Stimulated activated naive CD4-positive, alpha-beta T cell treated with Interleukin-2 at 50 U/mL for 16 hours (primary cell): ENCODE measurements at places on chromosomes 5 and 9.

- DNase-seq = no peak
Observed at GRCh38 chr5:149007174-149007573, 55.7 kb downstream of the SH3TC2 start.

DNA sequence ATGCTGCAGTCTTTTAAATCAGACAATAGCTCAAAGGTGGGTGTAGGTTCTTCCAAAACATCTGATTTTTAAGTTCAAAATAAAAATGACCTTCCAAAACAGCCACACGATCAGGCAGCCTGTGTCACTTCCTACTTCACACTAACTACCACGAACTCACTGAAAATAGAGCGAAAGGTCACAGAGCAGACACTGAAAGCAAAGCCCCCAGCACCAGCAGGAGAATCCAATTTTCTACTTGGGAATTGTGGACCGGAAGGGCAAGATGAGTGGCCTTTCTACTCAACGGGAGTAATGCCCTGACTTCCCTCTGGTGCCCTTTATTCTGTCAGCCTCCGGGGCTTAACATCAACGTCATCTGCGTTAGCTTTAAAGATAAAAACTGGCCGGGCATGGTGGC is 107.8 kb upstream of the FAM120A start:
- no peak for DNase-seq

DNA sequence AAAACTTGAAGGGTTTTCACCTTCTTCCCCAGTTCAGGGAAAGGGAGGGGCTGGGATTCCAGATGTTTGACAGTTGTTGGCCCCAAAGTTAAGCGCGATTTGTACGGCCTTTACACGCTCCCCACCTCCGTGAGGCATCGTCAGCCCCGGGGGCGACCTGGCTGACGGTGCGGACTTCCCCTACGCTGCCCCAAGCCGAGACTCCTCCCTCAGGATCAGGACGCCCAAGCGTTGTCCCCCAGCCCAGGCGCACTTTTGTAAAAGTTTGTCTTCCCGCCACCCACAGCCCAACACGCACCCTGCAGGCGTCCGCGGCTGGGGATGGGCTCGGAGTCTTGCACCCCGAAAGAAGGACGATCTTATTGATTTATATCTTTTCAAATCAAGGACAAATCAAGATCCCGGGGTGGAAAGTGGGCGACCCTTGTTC is 713 bp downstream of the MOB3B start:
- DNase-seq = peak; percentile 35

DNA sequence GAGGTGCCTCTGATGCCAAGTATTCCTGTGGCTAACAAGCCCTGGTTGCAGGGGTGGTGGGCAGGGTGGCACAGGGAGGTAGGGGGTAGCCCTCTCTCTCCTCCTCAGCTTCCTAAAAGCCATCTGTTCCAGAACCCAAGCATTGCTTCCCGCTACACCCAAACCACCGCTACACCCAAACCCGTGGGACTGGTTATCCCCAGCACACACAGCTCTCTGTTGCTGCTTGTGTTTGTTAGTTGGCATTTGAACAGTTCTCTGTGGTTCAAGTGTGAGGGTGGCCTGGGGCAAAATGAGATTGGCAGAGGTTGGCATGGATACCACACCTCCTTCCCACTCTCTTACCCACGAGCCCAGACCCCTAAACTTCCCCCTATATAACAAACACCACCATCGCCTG is 40.4 kb downstream of the SPARC start:
- DNase-seq = no peak

- DNase-seq = no peak
Observed at GRCh38 chr5:88670461-88670860, 212.5 kb downstream of the MEF2C start.

DNA sequence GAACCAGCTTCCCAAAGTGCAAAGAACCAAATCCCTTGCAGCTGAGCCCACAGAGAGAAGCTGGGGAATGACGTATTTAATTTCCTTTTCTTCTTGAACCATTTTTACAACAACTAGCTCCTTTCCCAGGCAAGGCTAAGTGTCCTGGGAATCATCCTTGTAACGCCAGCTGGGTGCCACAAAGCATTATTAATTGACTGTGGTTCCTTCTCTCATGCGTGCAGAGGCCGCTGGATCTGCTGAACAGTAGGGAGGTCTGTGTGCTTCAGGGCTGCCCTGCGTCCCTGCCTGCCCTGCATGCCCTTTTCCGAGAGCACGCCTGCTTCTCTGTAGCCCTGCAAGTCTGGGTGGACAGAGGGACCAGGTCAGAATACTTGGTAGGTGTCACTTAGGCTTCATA is 124.1 kb upstream of the OTULINL start:
- DNase-seq = no peak

DNA sequence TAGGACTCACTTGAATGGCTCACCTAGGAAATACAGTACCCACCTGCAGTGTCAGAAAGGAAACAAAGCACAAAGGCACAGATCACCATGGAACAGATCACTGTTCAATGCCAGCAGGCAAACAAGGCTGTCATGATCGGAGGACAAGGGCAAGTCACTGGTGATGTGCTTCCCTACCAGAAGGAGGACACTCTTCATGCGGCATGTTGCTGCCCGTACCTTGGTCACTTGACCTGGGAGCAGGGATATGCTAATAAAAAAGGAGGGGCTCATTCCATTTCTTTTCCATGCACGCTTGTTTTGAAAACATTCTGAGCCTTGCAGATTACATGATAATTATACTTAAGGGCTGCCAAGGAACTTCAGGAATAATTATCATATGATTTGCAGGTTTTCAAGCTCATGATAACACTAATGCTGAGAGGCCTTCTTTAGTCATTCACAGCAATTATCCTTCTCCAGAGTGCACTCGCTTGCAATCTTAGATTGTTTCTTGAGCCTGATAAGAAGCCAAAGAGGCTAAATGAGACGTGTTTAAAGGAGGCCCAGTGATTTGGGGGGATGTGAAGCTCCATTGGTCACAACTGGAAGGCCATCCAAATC is 36.1 kb upstream of the STARD4 start:
- no peak for DNase-seq

DNA sequence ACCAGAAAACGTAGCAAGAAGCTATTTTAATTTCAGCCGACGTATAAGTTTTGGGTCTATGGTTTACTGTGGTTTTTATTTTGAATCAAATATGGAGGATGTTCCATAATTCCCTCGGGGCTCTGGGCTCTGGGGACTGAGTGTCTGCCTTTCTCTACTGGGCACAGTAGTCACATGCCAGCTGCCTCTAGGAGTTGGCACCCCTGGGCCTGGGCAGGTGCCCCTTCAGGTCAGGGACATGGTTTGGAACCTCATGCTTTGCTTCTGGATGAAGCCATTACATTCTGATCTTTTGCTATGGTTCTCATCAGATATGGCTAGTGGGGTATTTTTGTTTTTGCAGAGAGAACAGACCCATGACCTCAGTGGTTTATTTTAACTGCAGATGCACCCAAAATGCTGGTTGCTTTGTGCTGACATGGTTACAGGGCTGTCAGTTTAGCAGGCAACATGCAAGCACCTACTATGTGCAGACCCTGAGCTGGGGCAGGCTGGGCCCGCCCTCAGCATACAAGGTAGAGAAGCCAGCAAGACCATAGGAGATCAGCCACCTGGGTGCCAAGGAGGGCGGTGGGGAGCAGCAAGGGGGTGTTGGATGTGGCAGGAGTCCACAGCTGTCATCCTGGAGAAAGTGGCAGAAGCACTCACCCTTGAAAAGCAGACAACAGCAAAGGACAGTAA is 54.5 kb upstream of the PSD2 start:
- DNase-seq = no peak

DNA sequence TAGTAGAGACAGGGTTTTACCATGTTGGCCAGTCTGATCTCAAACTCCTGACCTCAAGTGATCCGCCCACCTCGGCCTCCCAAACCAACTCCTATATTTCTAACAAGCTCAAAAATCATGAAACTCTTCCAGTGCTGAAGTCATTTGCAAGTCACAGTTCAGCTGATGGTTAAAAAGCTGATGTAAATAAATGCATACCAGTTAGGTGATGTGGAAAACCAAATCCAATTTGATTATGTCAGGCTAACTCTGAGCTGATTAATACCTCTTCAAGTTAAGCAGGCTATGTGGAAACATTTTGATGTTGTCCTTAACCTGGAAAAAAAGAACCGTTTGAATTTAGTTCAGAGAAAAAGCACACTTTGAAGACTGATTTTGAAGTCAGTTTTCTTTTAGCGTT is 51.0 kb downstream of the TMEM252 start:
- DNase-seq = no peak

DNA sequence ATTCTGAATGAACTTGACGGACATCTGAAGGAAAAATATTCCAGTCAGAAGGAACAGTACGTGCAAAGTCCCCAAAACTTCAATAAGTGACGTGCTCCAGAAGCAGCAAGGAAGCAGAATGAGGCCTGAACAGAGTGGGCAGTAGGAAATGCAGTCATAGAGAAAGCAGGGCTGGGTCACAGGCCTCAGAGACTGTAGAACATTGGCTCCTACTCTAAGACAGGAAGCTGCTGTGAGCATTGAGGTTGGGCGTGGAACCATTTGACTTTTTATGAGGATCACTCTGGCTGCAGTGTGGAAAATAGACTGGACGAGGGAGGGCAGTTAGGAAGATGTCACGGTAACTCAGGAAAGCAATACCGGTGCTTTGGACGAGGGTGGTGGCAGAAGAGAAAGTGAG is 64.0 kb downstream of the DOCK8 start:
- peak; percentile 44 for DNase-seq

GRCh38 chr9:86730163-86730928 is 217.0 kb downstream of the GAS1 start:
- no peak for DNase-seq

- no peak for DNase-seq
Observed at GRCh38 chr9:135857843-135858242, 49.5 kb downstream of the CAMSAP1 start.

DNA sequence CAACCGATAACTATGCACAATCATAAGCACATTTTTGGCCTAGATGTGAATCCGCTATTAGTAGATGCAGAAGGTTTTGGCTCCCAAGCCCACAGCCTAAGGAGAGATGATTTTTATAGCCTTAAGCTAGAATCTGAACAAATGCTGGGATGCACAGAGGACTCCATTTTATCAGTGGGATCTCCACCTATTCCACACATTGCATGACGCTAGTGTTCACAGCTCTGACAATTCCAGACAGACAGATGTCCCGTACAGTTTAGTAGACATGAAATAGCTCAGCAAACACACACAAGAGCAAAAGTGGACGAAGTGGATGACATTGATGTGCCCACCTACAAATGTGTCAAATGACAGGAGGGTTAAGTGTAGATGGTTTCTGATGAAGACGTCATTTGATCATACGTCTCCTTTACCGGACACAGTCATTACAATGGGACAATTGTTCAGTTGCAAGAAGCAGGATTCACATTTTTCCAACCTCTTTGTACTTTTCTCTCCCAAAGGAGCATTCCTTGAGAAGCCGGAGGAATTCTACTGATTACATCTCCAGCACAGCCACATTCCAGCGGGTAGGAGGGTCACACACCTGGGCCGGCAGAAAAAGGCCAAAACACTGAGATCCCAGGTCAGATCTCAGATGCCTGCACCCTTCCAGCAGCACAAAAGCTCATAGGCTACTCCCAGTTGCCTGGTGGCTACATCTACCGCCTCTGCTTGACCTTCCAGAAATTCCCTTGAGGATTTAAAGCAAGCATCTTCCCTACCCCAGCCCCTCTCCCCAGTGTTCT is 202.4 kb downstream of the SLIT3 start:
- DNase-seq = no peak

DNA sequence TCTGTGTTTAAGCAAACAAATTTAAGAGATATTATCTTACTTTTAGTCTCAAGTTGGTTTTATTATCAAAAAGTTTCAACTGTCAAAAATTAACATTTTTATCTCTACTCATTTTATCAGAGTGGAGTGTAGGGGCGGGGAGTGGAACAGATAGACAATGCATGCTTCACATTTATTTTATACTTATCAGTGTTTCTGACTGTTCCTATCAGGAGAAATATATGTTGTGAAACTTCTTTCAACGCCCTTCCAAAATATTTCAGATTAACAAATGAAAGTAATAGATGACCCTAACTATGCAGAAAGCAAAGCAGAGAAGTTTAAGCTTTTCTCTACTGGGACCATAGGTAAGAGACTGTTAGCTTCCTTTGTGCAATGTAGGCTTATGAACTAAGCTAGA is 44.9 kb upstream of the MAST4 start:
- no peak for DNase-seq

DNA sequence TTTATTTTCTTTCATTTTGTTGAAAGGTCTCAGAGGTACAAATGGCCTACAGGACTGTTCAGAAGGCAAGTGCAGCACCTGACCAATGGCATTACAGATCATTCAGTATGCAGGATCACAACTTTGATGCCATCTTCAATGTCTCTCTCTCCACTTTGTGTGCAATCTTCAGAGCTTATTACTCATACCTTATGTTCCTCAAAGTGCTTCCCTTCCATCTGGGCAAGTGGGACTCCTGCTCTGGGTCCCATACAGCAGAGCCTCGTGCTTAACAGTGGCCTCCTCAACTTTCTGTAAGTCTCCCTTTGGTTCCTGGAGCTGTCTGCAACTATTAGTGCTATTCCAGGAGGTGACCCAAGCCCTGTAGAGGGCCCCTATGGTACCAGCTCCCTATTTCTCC is 358.4 kb upstream of the RPS23 start:
- DNase-seq = no peak

- DNase-seq = no peak
Observed at GRCh38 chr5:148201151-148201550, 1.7 kb upstream of the SPINK6 start.

- DNase-seq = no peak
Observed at GRCh38 chr5:8229551-8229950, 360.6 kb downstream of the MTRR start.

- no peak for DNase-seq
Observed at GRCh38 chr9:91599564-91599963, 175.9 kb upstream of the NFIL3 start.

- no peak for DNase-seq
Observed at GRCh38 chr9:102202126-102202525, 463.7 kb upstream of the GRIN3A start.

DNA sequence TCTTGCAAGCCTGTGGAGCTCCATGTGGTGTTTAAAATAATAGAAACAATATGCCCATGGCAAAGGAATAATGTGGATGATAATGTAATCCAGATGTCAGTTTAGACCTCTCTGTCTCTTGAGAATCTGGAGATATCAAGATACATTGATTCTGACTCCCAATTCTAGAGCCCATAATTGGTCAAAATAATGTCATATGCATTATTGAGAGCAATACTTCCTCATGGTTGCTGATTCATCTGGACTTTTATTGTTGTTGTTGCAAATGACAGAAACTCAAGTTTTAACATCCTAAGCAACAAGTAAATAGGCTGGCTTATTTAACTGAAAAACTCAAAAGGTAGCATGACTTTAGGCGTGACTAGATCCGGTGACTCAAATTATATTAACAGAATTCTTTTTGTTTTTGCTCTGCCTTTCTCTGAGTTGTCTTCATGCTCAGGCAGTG is 152.1 kb downstream of the PCSK1 start:
- DNase-seq = no peak
